ENCODE measurements at places on chromosomes 4 and X. TPM values are rescaled to one million over a fixed set of nuclear protein-coding genes. Genes with fewer than 3 reads are reported as not detected.
A peak's percentile ranks its signal among the peaks of the same experiment; 100 is the strongest.

DNA sequence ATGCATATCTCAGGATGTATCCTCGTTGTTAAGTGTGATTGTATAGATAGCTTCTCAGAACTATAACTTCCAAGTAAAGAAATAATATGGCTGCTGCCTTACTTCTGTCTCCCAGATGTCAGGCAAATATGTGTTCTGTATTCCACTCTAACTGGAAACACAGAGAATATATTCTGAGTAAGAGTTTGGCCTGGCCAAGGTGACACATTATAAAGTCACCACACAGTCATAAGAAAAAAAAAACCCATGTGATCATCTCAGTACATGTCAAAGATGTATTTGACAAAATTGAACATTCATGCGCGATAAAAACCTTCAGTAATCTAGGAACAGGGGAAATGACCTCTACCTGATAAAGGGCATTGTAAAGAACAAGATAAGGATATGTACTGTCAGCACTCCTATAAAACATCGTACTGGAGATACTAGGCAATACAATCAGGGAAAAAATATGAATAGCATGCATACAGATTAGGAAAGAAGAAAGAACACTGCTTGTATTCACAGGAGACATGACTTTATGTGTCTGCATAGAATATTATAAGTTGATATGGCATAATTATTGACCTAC is 207.1 kb downstream of the ZNF330 start:
- no peak for DNase-seq

GRCh38 chr4:159504684-159505083 is 401.8 kb downstream of the RAPGEF2 start:
- no peak for DNase-seq

The HAND2 gene
- total RNA-seq: 11.8 TPM

GRCh38 chr4:184747034-184747830 is 13.3 kb upstream of the CENPU start:
- DNase-seq: peak; percentile 71

DNA sequence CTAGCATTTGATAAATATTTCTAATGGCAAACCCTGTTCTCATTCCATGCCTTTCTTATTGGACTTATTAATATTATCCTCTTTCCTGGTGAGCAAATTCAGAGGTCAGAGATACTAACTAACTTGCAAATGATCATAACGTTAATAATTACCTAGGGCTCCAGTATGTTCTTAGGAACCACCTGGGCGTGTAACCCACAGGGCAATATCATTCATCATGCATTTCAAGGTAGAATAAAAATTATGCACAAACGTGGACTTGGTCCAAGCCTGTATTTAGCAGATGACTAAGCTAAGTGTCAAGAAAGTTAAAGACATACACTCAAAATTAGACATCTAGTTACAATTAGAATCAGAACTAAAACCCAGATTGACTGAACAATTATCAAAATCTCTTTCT is 850.1 kb downstream of the TRIML1 start:
- no peak for DNase-seq

DNA sequence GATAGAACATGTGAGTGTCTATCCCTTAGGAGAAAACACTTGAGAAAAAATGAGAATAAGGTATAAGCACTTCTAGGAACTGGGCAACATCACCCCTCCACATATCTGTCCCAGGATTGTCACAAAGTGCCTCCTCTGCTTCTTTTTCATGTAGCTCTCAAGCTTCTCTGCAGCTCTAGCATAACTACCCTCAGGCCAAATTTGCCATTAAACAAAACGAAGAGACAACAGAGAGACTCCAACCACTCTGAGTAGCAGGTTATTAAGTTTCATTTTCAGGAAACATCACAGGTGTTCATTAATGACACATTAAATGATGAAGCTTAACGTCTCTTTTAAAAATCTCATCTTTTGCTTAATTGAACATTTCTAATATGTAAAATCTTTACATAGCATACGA is 580.0 kb downstream of the GALNTL6 start:
- DNase-seq: no peak

DNA sequence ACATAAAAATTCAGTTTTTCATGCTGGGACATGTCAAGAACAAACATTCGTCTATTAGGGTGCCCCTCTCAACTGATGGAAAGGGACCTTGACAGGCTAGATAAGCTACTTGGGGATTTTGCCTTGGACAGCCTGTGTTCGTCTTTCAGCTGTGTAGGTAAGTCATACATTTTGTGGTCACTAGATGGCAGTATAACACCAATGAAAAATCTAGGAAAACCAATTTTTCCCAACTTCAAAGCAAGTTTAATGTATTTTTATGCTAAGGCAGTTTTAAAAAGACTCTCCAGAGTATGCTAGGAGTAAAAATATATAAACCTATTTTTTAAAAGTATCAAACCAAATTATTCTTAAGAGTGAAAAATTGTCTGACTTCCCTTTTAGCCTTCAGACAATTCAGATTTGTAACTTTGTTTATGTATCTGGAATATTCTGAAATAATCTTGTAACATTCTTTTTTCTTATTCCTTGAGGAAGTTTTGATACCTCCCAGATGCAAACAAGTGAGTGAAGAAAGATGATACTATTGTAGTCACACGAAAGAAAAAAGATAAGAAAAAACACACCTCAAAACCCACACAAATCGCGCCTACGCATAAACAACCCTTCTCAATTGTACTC is 158.3 kb downstream of the CPE start:
- DNase-seq: no peak

The DRP2 gene
- 0.70 TPM for total RNA-seq

The AKAP4 gene
- not detected for total RNA-seq

The PRDM8 gene
- total RNA-seq: 10.1 TPM

The PGAM4 gene
- not detected for total RNA-seq

- no peak for DNase-seq
Observed at GRCh38 chrX:133881893-133882292, 103.5 kb downstream of the GPC3 start.

The ELF4 gene
- total RNA-seq: 65.0 TPM

The CHRDL1 gene
- 23.5 TPM for total RNA-seq

DNA sequence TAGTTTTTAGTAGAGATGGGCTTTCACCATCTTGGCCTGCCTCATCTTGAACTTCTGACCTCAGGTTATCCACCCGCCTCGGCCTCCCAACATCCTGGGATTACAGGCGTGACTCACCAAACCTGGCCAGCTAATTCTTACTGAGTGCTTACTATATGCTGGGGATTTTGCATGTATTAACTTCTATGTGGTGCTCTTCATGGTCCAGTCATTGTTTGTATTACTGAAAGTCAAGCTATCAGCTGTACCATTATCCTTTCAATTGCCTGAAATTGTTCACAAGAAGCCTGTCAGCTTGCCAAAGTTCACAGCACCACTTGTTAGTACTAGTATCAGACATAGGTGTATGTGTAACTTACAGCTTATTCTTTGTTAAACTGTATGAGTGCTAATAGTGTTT is 1272.1 kb downstream of the ARAP2 start:
- no peak for DNase-seq

- no peak for DNase-seq
Observed at GRCh38 chrX:150610446-150610845, 42.0 kb downstream of the MTM1 start.

GRCh38 chrX:56726605-56727004 is 2.4 kb upstream of the NBDY start:
- peak; percentile 22 for DNase-seq

Measured in mucosa of descending colon (tissue), 3 donors.